ENCODE measurements at places on chromosomes 16 and 17.

DNA sequence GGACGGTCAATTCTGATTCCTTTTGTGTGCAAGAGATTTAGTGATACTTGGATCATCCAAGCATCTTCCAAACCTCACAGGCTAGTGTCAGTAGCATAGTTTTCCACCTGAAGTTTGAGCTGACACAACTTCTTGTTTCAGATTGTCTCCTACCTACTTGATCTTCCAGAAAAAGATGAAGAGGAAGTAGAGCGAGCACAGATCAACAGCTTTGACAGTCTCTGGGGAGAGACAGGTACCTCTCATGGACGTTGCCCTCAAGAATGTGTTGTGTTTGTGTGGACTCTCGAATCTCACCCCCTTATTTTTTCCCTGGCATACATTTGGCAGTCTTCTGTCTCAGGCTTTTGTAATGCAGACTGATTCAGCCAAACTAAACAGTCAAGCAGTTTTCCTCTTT lies 47.4 kb downstream of the CYB561 start:
- ATAC-seq, result peak; percentile 47

DNA sequence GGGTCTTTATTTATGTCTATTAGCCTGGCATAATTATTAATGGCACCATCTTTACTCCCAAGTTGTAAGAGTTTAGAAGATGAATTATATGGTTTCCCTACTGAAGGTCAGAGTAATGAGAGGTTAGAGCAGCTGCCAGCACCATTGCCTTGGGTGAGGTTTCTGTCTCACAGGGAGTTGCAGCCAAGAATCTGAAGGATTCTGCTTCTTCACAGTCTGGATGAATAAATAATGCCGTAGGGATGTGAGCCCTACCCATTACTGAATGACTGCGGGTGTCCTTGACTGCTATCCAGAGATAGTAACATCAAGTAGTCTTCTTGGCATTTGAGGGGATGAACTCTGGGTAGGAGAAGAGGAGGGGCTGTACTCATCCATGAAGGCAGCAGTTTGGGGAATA lies 52.8 kb upstream of the SMIM36 start:
- no peak for ATAC-seq

DNA sequence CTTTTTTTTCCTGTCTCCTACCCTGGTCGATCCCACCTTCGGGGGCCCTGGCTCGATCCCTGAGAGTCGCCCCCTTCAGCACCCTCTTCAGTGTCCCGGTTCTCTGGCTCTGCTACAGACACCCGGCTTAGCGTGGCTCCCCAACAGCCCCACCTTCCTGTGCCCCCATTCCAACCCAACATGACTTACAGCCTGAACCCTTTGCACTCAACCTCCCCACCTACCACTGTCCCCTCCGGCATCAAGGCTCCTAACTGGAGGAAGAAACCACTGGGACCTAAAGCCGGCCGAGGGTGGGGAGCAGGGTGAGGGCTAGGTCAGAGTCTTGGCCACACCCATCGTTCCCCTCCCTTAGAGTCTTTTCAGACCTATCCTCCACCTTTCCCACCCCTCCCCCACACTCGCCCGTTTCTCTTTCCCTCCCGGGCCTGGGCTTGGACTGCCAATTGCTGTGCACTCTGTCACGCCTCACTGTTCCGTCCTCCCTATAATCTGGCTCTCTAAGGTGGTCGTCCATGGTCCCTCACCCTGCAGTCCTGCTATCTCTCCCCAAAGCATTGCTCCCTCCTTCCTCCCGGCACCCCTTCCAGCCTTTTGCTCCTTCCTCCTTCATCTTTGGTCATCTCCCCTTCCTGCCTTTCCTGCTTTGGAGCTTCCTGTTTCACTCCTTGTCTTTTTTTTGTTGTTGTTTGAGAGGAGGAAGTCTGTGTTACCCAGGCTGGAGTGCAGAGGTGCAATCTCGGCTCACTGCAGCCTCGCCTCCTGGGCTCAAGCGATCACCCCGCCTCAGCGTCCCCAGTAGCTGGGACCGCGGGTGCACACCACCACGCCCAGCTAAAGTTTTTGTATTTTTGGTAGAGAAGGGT lies 890 bp upstream of the CLDN7 start:
- ATAC-seq, result no peak

GRCh38 chr16:84597528-84597896 lies 20.4 kb downstream of the COTL1 start:
- ATAC-seq, result peak; percentile 1

DNA sequence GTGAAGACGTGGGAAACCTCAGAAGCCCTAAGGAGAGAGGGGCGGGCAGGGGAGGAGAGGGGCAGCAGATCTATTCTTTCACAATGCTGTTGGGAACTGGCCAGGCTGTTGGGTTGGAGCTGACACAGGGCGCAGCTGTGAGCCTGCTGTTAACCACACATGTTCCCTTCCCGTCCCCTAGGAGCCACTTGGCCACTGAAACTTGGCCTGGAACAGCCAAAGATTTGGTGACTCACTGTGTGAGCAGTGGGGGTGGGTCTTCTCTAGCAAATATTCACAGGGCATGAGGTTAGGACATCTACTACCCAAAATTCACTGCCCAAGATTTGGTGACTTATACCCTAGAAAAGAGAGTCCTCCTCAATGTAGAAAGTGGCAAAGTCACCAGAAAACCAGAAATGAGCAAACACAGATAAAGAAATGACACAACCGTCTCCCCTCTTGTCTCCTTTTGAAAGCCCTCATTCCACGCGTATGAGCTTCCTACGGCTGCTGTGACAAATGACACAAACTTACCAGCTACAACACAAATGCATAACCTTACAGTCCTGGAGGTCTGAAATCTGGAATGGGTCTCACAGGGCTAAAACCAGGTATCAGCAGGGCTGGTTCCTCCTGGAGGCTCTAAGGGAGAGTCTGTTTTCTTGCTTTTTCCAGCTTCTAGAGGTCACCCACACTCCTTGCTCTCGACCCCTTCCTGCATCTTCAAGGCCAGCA lies 6.3 kb downstream of the TBC1D16 start:
- ATAC-seq, result no peak

DNA sequence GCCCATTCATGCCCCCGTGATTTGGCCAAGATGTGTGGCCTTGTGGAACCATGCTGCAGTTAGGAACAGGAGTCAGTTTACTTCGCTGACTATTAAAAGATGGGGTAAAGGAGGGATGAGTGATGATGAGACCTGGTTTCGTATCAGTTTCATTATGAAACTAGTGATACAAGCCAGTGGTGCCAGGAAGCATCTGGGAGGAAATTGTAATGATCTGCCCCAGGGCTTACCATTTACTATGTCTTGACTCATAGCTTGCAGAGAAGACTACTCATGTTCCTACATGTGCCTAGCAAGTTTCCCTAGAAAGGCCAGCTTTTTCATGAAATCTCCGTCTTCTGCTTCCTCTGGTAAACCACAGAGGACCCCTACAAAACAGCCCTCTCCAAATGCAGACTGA lies 23.2 kb downstream of the CDH3 start:
- ATAC-seq, result peak; percentile 74

GRCh38 chr17:6259899-6260298 lies 175.0 kb downstream of the AIPL1 start:
- ATAC-seq, result no peak

DNA sequence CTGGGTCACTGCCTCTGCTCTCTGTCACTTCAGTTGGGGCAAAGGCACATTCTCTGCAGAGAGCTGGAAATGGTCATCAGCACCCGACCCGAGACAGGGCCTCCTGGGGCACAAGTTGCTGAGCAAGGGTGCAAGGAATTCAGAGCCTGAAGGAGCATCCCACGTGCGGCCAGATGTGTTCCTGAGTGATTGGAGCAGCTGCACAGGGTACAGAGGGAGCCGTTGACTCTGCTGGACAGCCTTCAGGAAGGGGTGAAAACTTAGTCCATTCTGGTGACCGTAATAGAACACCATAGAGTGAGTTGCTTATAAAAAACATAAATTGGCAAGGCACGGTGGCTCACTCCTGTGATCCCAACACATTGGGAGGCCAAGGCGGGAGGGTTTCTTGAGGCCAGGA lies 106.8 kb downstream of the CCDC182 start:
- ATAC-seq, result no peak

DNA sequence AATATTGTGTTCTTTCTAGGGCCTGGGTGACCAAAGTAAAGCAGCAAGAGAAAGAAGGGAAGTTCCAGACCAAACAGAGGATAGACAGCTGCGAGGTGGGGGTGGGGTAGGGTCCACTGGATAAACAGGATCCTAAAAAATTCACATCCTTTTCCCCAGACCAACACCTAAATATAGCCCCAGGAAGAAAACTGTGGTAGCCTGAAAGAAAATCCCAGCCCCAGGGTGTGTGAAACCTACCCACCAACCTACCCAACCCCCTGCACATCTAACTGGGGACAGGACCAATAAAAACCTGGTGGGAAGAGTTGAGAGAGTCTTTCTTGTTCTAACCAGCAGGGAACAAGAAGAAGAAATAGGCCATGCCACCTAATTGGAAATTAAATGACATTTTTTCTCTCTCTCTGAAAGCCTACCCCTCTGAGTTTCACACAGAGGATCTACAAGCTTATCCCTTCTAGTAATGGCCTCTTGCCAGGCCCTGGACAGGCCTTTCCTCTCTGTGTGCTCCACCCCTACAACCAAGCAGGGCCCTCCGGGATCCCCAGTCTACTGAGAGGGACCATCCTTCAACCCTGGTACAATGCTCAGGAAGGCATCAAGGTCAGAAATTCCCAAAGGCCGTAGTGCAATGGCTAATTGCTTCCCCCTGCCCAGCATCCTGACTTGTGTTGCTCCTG lies 12.0 kb downstream of the MYO18A start:
- ATAC-seq, result no peak

GRCh38 chr17:60391471-60392041 lies 377 bp downstream of the USP32 start:
- ATAC-seq, result peak; percentile 70

- ATAC-seq, result no peak
These were observed 343.0 kb downstream of the RBFOX1 start for GRCh38 chr16:7675628-7676027.

- ATAC-seq, result no peak
These were observed 7.9 kb downstream of the CLUAP1 start for GRCh38 chr16:3508736-3509135.

DNA sequence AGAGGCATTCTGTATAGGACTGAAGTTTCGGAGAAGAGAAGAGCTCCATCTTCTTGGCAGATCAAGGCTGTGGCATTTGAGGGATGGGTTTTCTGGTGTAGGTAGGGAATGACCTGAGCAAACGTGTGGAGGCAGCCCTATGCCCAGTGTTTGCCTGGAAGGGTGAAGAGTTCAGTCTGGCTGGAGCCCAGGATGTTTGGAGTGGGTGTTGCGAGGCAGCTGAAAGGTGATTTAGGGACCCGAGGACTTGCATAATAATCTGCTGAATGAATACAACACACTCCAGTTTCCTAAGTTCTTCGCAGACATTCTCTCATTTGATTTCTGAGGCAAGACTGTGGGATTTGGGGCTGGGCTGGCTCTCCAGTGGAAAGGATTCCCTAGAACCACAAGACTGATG lies 186.2 kb downstream of the CYLD start:
- ATAC-seq, result no peak

Data from stimulated activated memory B cell treated with anti-CD40 and anti-IgM and Interleukin-4, amounts not matched to agents 10 μg/mL and 1 μg/mL and 100 μg/mL, for 72 hours (primary cell).